Activated CD4-positive, alpha-beta T cell treated with anti-CD3 and anti-CD28 coated beads for 1 hour (primary cell): ENCODE measurements at places on chromosomes 6 and 20.

DNA sequence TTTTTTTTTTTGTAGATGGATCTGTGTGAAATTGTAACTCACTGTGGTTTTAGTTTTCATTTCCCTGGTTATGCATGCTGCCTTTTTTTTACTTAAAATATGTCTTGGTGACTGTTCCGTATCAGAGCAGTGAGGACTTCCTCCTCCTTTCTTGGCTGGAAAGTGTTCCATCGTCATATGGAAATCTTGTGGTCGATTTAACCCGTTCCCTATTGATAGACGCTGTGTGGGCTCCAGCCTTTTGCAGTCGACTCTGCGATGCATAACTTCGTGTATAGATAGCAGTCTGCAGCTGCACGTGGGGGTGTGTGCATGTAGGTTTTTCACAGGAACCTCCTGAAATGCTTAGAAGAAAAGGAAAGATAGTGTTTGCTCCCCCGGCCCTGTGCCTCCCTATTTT, 28.1 kb upstream of the PNPLA1 start:
- no peak for DNase-seq

GRCh38 chr6:117264692-117265409, 507 bp upstream of the VGLL2 start:
- no peak for DNase-seq

- no peak for DNase-seq
Observed at GRCh38 chr6:89138173-89138572, 7.7 kb upstream of the PM20D2 start.

DNA sequence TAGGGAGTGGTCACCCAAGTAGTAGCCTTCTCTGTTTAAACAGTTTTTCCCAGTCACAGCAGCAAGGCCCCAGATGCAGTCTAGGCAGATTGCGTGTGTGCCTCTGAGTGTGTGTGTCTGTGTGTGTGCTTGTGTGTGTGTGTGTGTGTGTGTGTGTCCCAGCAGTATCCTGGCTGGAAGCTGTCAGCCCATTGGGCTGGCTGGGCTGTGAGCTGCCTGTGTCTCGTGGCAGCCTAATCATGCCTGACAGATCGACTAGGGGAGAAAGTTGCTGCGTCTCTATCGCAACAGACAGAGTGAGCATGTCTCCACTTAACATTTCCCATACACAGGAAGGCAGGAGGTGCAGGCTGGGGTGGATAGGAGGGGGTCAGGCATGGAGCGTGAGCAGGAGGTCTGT, 42.9 kb upstream of the LRFN2 start:
- no peak for DNase-seq

DNA sequence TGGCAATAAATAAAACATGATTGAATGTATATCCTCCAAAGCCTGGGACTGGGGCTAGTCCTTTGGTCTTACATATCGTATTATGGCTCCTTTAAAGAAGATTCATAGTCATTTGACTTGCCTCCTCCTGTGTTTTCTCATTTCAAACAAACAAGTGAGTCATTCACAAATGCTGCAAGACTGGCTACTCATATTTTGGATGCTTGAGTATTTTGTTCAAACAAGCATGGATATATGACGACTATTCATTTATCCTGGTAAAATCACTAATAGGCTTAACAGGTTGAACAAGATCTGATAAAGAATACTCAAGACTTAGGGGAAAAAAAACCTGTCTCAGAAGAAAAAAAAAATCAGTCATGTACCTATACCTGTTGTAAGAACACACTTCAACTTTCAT, 111.1 kb upstream of the CCDC28A start:
- DNase-seq, result no peak

- DNase-seq, result no peak
Observed at GRCh38 chr20:3222635-3223600, 13.6 kb downstream of the ITPA start.

DNA sequence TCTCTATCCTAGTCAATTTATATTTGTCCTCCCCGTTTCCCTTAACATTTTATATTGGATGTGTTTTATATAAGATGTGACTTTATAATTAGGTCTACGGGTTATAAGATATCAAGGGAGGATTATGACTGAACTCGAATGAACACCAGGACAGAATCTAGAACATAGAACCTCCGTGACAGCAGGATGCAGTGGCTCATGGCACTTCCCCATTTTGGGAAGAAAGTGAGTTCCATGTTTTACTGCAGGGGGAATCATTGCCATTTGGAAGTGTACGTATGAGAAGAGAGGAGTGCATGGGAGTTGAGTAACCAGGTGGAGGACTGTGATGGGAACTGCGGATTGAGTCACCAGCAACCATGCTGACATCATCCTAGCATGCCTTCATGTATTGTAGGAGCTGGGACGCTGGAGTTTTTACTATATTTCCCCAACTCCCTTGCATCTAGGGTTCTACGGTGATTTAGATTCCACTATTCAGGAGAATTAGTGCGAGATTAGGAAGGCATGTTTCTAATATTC, 56.1 kb upstream of the FOXC1 start:
- DNase-seq, result no peak

- DNase-seq, result no peak
Observed at GRCh38 chr6:18530201-18530600, 143.1 kb downstream of the RNF144B start.

DNA sequence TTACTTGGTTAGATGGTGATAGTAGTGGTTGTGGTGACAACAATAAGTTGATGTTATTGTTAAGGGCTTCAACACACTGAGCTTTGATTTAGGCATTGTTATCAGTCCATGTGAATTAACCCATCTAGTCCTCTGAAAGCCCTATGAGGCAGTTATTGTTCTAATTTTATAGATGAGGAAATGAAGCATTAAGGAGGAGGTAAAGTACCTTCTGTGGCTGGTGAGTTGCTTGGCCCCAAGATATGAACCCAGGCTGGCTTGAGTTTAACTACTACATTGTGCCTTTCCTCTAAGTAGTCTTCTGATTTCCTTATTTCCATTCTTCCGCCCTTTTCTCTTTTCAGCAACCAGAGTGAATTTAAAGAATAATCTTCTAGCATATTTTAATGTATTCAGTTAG, 81.7 kb downstream of the QKI start:
- no peak for DNase-seq

- no peak for DNase-seq
Observed at GRCh38 chr6:104955927-104956730, 778 bp upstream of the LIN28B start.

DNA sequence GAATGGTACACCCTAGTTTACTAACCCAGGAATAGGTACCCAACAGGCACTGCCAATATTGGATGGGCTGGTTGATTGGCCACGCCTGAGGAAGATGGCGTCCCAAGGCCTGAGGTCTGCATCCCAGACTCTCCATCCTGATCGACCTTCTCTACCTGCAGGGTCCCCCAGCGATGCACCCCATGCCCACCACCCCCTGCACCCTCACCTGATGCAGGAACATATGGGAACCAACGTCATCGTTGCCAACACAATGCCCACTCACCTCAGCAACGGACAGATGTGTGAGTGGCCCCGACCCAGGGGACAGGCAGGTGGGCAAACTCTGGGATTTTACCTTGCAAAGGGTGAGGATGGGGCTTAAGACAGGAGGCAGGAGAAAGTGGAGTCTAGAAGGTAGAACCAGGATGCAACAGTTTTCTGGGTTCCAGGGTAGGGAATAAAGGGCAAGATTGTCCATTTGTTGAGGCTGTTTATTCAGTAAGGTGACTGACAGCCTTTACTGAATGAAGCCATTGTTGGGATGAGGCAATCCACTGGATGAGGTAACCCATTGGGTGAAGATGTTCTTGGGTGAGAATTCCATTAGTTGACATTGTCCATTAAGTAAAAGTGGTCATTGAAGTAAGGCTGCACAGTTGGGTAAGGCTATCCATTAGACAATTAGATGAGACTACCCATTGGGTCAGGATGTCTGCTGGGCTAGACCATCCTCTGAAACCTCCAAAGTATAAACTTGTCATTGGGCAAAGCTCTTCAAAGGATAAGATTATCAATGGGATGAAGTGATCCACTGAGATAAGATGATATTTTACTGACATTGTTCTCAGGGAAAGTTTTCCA, 47.3 kb upstream of the TTPAL start:
- DNase-seq, result no peak

DNA sequence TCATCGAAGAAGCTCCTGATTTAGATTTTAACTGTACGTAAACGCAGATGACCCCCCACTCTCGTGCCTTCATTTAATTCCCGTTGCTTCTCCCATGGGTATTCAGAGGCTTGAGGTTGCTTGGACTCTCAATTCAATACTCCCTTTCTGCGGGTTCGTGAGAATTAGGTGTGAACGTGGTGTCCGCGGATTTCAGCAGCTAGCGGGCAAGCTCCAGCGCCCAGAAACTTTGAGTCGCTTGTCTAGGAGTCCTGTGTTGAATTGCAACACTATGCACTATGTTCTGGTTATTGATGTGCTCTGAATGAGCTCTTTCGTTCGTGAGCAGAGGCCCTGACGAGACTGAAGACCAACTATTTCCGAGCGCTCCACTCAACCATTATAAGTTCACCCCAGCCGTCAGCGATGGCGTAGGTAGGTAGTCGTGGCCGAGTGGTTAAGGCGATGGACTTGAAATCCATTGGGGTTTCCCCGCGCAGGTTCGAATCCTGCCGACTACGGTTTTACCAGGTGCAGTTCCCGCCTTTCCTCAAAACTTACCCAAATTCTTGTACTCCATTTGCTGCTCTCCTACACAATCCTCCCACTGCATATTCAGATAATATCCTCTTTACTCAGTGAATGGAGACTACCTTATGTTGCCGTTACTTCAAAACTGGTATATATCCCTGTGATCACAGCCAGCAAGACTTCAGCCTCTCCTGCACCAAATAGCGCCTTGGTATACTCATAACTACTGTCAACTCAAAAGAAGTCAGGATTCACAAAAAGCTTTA, 72.6 kb upstream of the ZNF184 start:
- DNase-seq, result no peak

- DNase-seq, result no peak
Observed at GRCh38 chr6:127938701-127939100, 37.8 kb upstream of the THEMIS start.

DNA sequence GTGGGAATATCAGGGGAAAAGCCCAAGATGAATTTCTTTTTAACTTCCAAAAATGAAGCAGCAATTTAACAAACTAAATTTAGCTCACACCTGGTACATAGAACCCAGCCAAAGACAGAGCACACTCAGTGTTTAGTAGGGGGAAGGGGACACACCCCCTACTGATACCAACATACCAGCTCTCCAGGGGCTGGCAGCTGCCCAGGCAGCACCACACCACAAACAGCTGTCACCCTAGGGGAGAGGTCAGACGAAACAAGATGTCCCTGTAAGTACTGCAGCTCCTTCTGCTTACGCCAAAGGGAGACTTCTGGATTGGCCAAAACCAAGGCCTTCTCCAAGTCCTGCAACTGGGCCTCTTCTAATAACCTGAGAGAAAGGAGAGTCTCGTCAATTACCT, 26.0 kb downstream of the MDN1 start:
- DNase-seq, result no peak

GRCh38 chr6:31899882-31900722, 1.8 kb downstream of the ZBTB12 start:
- DNase-seq, result no peak

GRCh38 chr6:100268326-100268725, 196.4 kb downstream of the SIM1 start:
- no peak for DNase-seq

GRCh38 chr6:15490242-15491100, 172.4 kb downstream of the DTNBP1 start:
- DNase-seq, result no peak

DNA sequence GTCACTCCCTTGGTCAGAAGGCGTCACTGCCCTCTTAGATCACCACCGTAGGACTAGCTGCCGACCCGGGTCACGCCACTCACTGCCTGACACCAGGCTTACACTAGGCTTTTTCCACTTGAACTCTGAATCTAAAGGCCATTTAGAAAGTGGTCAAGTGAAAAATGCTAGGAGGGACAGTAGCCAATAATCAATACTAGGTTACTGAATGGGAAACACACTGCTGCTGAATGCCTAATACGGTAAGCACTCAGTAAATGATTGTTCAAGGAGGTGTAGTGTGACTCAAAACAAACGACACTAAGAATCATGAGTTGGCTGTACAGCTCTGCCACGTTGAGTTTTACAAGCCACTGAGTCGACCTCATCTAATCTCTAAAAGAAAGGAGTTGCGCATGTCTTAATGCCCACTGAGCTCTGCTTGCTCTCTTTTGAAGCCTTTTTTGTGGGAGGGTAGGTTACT, 760 bp upstream of the IBTK start:
- DNase-seq, result no peak

GRCh38 chr6:27141529-27142015, 105.9 kb upstream of the PRSS16 start:
- DNase-seq, result no peak

DNA sequence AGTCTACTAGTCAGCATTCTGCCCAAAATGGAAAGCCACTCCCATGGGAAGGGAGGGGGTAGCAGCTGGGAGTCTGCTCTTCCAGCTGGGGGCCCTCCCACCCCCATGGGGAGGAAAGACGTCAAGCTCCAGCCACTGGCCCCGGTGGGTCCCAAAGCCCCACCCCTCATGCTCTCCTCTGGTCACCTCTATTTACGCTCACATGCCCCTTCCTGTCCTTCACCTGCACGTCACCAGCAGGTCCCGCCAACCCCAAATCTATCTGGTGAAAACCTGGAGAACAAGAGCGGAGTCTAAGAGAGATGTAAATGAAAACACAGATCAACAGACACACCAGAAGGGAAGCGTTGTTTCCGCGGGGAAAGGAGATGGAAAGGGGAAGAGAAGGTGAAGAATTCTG, 30.0 kb upstream of the ZBP1 start:
- no peak for DNase-seq

GRCh38 chr20:11992426-11992825, 74.7 kb downstream of the BTBD3 start:
- no peak for DNase-seq

- DNase-seq, result no peak
Observed at GRCh38 chr20:41200446-41201202, 63.3 kb downstream of the PLCG1 start.

GRCh38 chr6:3244003-3244831, 14.5 kb upstream of the PSMG4 start:
- DNase-seq, result no peak
